ENCODE measurements at places on chromosomes 1 and 21. TPM values are rescaled to one million over a fixed set of nuclear protein-coding genes. Genes with fewer than 3 reads are reported as not detected.

Gene DNAJC6
- 2.0 TPM for total RNA-seq

Gene VSIG8
- total RNA-seq, result not detected

Gene SUSD4
- total RNA-seq, result 5.8 TPM

Gene CYP4A22
- total RNA-seq, result 0.16 TPM

Gene FRRS1
- total RNA-seq, result 2.7 TPM

Gene KLHDC9
- 4.7 TPM for total RNA-seq

Gene TMEM81
- total RNA-seq, result 2.7 TPM
